ENCODE measurements at places on chromosomes 13 and 19.

DNA sequence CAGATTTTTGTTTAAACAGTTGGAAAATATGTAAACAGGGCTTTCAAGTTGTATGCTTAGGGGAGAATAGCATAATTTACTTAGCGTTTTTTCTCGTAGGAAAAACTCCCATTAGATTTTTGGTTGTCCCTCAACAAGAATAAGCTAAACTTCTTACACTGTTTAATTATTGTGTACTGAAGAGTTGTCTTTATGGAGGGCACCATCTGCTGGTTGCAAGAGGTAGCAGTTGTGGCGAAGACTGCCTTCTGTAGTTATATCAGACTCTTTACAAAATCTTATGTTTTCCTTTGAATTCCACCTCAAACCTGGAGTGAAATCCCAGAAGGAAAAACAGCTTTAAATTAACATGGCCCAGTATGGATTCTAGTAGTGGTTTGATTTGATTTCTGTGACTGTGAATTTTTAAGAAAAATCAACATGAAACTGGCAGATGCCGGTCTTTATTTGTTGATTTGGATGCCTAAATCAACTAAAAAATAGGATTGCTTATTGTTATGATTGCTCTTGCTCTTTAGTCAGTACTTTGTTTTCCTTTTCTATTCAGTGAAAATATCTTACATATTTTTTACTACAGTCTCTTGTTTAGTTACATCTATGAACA lies 53.4 kb downstream of the PDS5B start:
- DNase-seq, result no peak

GRCh38 chr19:3368848-3369336 lies 2.5 kb downstream of the NFIC start:
- no peak for DNase-seq

GRCh38 chr19:29851769-29852521 lies 40.2 kb downstream of the CCNE1 start:
- no peak for DNase-seq

- no peak for DNase-seq
These were observed 79.3 kb upstream of the GPC6 start for GRCh38 chr13:93147298-93147645.

- no peak for DNase-seq
These were observed 107.8 kb downstream of the COL4A2 start for GRCh38 chr13:110414931-110415330.

DNA sequence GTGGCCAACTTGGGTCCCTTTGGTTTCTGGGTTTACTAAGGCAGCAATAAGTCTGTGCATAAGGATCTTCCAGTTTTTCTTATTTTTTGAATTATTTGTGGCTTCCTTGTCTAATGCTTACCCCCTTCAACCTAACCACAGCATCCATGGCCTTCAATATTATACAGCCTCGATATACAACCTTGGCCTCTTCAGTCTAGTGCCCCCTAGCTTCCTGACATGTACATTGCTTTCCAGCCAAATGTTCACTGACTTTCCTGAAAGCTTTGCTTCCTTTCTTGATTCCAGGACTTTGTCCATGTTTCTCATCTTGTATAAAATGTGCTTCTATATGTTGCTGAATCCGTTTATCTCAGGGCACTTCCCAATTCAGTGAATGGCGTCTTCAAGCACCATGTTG lies 310.1 kb downstream of the OLFM4 start:
- no peak for DNase-seq

DNA sequence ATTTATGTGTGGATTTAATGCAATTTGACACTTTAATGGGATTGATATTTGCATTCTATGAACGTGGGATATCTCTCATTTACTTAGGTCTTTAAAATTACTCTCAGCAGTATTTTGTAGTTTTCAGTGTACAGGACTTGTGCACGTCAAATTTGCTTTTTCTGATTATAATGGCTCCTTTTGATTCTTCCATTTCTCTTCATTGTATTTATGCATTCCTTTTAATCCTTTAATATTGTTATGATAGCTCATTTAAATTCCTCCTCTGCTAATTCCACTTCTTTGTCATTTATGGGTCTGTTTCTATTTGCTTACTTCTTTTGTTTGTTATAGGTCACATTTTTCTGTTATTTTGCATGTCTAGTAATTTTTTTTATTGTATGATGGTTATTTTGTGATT lies 226.6 kb downstream of the ATP8A2 start:
- no peak for DNase-seq

DNA sequence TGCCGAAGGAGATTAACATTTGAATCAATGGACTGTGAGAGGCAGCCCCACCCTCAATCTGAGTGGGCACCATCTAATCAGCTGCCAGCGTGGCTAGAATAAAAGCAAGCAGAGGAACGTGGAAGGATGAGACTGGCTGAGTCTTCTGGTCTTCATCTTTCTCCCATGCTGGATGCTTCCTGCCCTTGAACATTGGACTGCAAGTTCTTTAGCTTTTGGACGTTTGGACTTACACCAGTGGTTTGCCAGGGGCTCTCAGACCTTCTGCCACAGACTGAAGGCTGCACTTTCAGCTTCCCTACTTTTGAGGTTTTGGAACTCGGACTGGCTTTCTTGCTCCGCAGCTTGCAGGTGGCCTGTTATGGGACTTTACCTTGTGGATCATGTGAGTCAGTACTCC lies 14.7 kb downstream of the NHLRC3 start:
- no peak for DNase-seq

GRCh38 chr13:90365130-90365529 lies 982.4 kb upstream of the MIR17HG start:
- no peak for DNase-seq

- DNase-seq, result no peak
These were observed 16.2 kb downstream of the PKN1 start for GRCh38 chr19:14449321-14449720.

GRCh38 chr19:19451429-19452242 lies 46.2 kb downstream of the GATAD2A start:
- DNase-seq, result no peak

DNA sequence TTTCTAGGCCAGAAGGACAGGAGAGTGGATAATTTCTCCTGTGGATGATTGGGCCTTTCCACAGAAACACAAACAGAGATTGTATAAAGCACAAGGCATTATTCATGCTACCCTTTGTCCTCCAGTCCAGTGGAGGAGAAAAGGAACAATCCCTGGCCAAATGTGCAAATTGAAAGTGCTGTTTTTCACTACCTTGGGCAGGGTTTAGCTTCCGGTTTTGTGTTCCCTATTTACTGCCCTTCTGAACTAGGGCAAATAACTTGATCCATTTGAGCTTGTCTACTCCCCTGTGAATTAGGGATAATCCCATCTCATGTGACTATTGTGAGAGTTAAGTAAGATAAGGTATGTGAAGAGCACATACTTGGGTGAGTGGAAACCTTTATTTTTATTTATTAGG lies 13.3 kb downstream of the PDX1 start:
- no peak for DNase-seq

Measured in NCI-H187 (cell line).